ENCODE measurements at places on chromosomes 7 and 10.
A peak's percentile ranks its signal among the peaks of the same experiment; 100 is the strongest.

DNA sequence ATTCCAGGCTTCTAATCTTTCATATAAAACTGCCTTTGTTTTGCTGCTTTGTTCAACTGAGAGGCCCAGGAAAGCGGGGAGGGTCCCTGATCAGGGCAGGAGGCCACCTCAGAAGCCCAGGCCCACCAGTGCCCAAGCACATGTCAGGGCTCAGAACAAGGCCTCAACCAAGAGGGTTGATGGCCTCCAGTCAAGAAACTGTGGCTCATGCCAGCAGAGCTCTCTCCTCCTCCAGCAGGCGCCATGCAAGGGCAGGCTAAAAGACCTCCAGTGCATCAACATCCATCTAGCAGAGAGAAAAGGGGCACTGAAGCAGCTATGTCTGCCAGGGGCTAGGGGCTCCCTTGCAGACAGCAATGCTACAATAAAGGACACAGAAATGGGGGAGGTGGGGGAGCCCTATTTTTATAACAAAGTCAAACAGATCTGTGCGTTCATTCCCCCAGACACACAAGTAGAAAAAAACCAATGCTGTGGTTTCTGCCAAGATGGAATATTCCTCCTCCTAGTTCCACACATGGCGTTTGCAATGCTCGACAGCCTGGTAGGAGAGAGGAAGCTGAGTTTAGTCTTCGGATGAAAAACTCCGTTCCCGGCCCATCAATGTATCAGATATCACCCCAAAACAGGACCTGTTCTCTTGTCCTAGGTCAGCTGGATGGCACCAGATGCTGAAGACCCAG lies 34.0 kb downstream of the PSAP start:
- DNase-seq: no peak

- no peak for DNase-seq
Measured at GRCh38 chr10:86705905-86706304, 37.6 kb downstream of the LDB3 start.

DNA sequence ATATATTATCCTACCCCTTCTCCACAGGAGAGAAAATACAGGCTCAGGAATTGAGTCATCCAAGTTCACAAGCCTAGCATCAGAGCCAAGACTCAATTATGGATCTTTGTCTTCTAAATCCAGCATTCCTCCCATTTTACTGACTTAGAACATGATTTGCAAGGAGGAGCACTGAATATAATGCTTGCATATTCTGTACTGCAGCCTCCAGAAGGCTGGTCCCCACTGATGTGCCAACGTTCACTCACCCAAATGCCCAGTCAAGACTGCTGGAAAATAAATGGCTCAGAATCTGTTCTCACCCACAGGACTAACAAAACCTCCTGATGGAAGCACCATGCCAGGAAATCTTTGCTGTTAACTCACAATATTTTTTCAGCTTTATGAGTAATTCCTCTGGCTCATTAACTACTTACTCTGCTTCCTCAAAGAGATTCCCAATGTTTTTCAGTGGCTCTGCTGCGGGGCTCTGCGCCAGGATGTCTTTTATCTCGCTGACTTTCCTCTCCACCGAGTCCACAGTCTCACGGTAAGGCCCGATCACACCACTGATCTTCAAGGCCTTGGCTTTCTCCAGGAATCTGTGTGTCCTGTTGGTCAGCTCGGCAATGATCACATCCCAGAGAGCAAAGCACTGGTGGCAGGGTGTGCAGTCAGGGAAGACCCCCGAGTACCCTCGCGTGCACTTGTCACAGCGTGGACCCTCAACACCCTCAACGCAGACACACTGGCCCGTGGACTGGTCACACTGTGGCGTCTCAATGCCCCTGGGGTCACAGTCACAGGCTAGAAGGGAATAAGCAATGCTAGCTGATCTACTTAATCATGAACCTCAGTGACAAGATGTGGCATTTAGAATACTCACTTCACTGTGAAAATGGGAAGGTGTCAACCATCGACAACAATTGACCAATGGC lies 48.8 kb downstream of the DLD start:
- DNase-seq: no peak

DNA sequence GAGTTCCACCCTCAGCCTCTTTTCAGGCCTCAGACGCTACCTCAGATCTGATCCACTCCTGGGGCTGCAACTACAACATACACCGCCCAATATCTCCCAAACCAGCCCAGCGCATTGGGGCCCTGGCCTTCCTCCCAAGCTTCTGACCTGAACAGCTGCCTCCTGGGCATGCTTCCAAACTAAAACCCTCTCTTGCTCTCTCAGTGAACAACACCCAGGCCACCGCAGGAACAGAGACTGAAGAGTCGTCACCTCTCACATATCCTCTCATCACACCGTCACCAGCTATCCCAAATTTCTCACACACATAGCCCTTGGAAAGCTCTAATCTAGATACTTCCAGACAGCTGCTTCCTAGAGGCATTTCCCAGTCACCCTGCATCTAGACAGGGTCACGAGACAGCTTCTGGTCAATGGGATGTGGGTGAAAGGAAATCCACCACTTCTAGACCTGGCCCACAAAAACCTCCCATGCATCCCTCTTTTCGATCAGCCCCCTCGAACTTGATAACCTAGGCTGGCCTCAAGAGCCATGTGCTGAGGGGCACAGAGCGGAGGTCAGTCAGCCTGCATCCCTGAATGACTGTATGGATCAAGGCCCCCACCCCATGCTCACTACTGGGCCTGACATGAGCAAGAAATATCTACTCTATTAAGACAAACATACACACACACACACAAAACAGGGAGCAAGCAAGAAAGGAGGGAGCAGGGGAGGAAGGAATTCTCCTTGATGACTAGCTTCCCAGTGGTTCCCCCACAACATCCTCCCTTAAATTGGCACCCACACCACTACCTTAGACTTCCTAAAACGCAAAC lies 1.8 kb downstream of the PARP12 start:
- no peak for DNase-seq

- peak; percentile 20 for DNase-seq
Measured at GRCh38 chr7:66099551-66100407, 14.9 kb upstream of the CRCP start.

DNA sequence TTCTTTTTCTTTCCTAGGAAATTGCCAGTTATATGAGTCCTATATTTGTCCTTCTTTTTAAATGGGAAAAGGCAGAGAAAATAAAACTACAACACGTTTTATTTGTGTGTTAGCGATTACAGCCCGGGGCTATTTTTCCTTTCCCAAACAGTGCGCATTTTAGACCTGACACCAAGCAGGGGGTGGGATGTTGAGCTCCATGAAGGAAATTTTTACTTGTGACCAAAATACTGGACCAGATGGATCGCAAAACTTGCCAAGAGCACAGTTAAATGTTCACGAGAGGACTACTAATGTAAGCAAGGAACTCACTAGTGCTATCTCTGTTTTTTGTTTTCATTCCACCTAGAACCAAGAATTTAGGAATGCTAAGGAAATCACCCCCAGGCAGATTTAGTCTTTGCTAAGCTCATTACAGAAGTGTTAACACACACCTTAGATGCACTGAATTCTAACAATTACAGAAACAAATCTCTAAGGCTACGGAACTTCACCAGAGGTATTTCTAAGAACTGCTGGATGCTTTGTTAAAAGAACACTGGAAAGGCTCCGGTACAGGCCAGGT lies 114.8 kb downstream of the JAZF1 start:
- DNase-seq: no peak

DNA sequence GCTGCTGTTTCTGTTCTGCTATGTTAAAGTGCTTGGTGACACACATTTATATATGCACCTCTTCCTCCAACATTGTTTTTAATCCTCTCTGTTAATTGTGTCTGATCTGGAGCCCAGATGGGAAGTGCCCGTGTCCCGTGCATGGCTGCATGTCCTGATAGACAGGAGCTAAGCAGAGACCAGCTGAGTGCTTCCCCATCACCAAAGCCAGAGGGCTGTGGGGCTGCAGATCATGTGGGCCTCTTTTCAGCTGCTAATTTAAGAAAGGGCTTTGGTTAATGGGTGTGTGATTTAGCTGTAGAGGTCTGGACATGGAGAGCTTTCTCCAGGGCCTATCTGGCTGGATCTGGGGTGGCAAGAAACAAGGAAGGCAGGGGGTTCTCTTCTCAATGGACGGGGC lies 96.5 kb upstream of the NPS start:
- no peak for DNase-seq

DNA sequence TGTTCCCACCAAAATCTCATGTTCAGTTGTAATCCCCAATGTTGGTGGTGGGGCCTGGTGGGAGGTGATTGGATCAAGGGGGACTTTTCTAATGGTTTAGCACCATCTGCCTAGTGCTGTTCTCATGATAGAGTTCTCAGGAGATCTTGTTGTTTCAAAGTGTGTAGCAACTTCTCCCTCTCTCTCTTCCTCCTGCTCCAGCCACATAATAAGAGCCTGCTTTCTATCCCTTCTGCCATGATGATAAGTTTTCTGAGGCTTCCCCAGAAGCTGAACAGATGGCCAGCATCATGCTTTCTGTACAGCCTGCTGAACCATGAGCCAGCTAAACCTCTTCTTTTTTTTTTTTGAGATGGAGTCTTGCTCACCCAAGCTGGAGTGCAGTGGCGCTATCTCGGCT lies 910.6 kb downstream of the KCNMA1 start:
- DNase-seq: no peak

DNA sequence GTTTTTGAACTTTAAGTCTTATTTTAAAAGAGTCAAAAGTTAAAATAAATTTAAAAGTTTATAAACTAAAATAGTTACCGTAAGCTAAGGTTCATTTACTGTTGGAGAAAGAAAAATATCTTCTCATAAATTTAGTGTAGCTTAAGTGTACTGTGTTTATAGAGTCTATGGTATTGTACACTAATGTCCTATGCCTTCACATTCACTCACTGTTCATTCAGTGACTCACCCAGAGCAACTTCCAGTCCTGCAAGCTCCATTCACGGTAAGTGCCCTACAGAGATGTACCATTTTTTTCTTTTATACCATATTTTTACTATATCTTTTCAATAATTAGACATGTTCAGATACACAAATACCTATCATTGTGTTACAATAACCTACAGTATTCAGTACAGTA lies 97.6 kb downstream of the PTN start:
- DNase-seq: no peak

DNA sequence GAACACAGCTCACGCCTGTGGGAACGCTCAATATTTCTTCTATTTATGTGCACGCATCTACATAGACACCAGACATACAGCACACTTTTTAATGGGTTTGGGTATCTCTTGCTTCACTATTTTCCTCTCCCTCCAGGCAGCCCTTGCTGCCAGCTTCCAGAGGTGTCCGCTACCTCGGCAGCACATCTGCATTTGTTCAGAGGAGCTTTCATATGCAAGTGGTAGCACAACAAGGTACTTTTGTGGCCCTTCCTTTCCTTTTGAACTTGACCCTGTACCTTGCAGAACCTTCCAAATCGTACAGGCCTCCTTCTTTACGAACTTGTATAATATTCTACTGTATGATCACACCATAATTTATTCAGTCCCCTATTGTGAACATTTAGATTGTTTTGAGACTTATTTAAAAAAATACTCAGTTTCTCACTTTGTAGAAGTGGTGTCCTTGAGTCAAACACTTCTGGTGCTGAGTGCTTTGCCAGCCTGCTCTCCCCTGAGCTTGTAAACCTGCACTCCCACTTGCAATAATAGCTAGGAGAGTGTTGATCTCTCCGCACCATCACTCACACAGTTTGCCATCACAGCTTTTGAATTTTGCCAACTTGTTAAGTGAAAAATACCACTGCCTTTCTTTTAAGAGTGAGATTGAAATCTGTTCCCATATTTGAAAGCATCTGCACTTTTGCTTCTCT lies 106.0 kb upstream of the ZNF32 start:
- no peak for DNase-seq

DNA sequence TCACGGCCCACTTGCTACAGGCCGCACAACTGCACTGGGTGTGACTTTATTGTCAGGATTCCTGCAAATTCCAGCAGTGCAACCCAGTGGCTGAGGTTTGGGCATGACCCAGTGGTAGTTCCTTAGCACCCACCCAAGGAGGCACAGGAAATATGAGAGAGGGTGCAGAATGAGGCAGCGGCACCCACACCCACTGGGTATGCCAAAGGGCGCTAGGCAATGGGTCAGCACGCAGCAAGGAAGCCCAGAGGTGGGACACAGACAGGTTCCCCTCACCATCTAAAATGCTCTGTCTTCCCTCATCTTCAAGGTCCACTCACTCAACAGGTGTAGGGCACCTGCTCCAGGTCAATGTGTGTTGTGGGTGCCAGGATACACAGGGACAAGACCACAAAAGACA lies 357.8 kb upstream of the MKI67 start:
- DNase-seq: no peak

DNA sequence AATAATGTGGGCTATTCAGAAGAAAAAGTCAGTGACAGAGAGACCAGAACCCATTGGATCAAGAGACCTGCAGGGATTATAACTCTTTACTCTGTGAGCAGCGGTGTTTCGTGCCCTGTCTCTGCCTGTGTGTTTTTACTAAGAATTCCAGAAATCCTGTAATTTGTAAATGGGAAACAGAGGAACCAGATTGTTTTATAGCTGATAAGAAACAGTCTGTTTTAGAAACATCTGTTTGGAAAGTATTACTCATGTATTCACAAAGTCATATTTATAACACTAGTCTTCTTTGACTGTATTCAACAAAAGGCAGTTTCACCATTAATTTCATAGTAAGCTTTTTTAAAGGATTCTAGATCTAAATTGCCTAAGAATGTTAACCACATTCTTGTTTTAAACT lies 30.0 kb upstream of the VDAC2 start:
- DNase-seq: no peak

DNA sequence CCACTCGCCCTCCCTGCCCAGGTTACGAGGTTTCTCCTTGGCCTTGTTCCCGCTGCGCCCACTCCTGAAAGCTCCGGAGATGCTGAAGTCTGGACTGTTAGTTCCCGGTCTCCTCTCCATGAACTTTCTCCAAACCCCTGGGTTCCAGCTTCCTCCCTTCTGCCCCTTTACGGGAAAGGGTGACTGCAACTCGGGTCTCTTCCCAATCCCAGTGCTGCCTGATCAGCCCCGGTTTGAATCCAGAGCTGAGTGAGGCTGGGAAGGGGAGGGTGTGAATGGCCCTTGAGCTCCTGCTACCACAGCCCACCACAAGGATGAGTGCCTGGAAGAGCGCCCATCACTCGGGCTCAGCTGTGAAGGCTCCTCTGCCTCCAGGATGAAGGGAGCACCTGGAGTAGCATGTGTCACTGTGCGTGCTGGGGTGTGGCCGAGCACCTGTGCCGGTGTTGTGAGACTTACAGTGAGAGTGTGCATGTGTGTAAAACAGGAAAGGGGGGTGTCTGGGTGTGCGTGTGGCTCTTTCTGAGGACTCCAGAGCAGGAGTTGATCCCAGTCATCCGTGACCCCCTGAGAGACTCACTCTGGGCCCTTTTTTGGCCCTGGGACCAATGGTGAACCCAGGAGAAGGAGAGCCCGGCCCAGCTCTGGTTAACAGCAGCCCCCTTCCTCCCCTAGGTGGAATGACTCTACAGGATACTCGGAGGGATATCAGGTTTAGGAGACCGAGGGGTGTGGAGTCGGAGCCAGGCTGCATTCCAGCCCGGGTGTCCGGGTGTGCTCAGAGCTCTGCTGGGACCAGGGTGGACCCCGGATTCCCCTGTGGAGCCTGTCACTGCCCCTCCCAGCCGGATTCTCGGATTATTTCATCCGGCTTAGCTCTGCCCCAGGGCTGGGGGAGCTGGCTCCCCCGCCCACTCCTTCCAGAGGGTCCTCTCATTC lies 1.1 kb upstream of the ZNF467 start:
- no peak for DNase-seq

Data from stimulated activated CD4-positive, alpha-beta T cell treated with anti-CD3 and anti-CD28 coated beads, Interleukin-4, amount 100 ng/mL, for 4 hours (primary cell).